Heart right ventricle (tissue), 16 donors: ENCODE measurements at places on chromosomes 4 and X. TPM values are rescaled to one million over a fixed set of nuclear protein-coding genes. Genes with fewer than 3 reads are reported as not detected.

DNA sequence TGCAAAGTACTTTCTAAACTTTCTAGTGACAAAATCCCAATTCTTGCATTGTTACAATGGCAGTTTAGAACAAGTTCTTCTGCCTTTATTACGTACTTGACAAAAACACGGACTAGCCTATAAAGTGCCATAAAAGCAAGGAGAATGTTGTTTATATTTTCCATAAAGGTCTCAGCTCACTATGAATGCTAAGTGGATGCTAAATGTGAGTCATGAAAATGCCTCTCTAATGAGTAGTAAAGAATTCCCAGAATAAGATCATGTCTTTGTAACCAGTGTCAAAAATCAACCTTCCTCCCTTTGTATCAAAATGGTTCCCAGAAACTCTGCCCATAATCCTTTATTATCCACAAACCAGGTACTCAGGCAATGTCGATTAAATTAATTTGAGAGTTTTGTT lies 539.8 kb upstream of the SLIT2 start:
- H3K36me3 ChIP-seq: no peaks in the 10 kb centered on the region
- no peaks in the 10 kb centered on the region for H3K4me1 ChIP-seq
- H3K4me3 ChIP-seq: no peak overlapping the region
- H3K27ac ChIP-seq: no peak overlapping the region
- no peaks in the 10 kb centered on the region for H3K27me3 ChIP-seq
- no peak for DNase-seq

- H3K36me3 ChIP-seq: no peaks in the 10 kb centered on the region
- no peak overlapping the region for H3K4me3 ChIP-seq
- no peaks in the 10 kb centered on the region for H3K4me1 ChIP-seq
- no peaks in the 10 kb centered on the region for H3K27me3 ChIP-seq
- no peak for DNase-seq
- no peak overlapping the region for H3K27ac ChIP-seq
Observed at GRCh38 chr4:47209833-47210232, 178.5 kb downstream of the GABRB1 start.

DNA sequence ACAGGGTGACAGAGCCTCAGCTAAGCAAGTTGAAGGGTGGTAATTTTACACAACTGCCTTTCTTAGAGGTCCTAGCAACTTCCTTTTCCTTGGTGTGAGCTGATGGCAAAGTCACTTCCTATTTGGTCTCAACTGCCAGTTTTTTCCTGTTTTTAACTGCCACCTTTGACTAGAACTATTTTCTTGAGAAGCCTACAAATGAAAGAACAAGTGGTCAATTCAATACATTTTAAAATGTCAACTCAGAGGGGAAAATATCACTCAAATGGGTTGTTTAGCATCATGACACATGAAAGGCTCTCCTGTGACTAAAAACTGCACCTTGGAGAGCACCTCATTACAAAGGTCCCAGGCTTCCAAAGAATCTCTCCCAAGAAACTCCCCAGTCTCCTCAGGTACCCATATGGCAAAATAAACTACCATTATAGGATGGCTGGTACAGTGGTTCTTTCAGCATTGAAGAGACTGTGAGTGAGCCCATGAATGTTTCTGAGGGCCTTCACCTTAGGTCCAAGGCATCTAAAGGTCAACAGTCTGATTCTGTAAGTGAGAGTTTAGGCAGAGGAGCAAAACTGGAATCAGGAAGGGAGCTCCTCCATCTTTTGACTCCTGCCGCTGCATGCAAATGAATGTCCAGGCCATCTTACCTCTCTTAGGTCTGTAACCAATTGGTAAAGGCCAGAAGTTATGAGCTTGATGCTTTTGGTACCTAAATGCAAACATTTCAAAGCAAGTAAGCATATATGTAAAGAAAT lies 5.5 kb upstream of the STK26 start:
- no peak overlapping the region for H3K4me3 ChIP-seq
- no peaks in the 10 kb centered on the region for H3K36me3 ChIP-seq
- no peaks in the 10 kb centered on the region for H3K4me1 ChIP-seq
- no peak overlapping the region for H3K27ac ChIP-seq
- no peak for DNase-seq

GRCh38 chr4:113907559-113907958 lies 71.9 kb downstream of the ARSJ start:
- H3K4me1 ChIP-seq: no peaks in the 10 kb centered on the region
- no peaks in the 10 kb centered on the region for H3K36me3 ChIP-seq
- H3K27me3 ChIP-seq: no peaks in the 10 kb centered on the region
- H3K4me3 ChIP-seq: no peak overlapping the region
- no peak for DNase-seq

DNA sequence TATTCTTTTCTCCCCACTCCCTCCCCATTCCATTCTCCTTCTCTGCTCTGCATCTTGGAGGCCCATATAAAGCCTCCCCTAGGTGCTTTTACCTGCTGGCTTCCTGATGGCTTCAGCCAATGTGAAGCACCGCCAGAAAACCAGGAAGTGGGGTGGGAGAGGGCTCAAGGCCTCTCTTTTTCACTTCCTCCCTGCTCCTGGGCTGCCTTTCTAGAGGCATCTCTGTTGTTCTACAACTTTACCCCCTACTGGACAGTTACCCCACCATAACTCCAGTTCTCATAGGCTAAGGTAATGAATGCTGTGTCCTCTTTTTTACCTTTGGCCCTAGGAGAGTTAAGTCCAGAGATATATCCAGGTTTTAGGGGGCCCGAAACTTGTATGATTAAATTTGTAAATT lies 62.4 kb upstream of the PPARGC1A start:
- no peaks in the 10 kb centered on the region for H3K36me3 ChIP-seq
- H3K27ac ChIP-seq: no peak overlapping the region
- H3K4me3 ChIP-seq: no peak overlapping the region
- H3K27me3 ChIP-seq: no peaks in the 10 kb centered on the region
- no peak for DNase-seq
- H3K4me1 ChIP-seq: no peaks in the 10 kb centered on the region

DNA sequence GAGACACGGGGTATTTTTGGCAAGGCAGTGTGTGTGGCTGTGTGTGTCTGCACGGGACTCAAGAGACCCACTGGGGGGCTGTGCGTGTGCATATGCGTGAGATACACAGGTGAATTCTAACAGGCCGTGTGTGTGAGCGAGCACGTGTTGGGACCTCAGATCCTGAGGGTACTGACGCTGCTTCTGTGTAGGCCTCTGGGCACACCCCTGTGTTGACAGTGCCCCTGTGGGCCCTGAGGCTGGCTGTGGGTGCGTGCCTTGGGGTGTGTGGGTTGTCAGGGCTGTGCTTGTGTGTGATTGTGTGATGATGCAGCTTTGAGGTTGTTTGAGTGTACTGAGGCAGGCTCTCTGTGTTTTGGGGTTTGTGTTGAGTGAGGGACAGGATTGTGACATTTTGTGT lies 13.9 kb downstream of the FOXP3 start:
- no peak overlapping the region for H3K27ac ChIP-seq
- no peak for DNase-seq
- H3K27me3 ChIP-seq: no peaks in the 10 kb centered on the region
- H3K4me3 ChIP-seq: no peak overlapping the region
- no peaks in the 10 kb centered on the region for H3K4me1 ChIP-seq

- H3K4me1 ChIP-seq: no peaks in the 10 kb centered on the region
- H3K36me3 ChIP-seq: no peaks in the 10 kb centered on the region
- no peak overlapping the region for H3K4me3 ChIP-seq
- no peak for DNase-seq
Observed at GRCh38 chrX:72621625-72622485, 49.2 kb upstream of the HDAC8 start.

DNA sequence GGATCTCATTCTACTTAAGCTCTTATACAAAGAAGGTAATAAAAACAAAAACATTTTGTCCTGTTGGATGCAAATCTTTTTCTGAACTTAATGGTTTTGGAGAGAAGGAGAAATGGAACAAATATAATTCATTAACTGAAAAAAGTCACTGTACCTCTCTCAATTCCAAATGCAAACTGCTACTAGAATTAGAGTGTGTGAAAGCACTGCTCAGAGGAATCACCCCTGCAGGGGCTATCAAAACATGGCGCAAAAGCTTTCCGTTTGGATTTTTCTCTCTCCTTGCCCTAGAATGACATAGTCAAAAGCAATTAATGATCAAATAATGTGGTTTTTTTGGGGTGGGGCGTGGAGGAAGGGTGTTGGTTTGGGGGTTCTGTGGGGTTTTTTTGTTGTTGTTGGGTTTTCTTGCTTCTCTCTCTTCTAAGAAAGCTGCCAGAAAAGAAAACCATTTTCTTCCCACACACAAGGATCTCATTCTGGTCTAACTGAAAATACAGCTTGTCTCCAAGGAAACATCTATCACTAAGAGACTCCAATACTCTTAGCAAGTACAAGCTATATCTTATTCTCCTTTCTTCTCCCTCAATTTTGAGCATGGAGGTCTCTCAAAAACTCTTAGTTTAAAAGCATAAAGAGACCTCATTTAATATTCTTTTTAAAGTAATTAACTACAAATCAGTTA lies 41.6 kb downstream of the USP46 start:
- H3K4me3 ChIP-seq: no peak overlapping the region
- H3K27ac ChIP-seq: no peak overlapping the region
- H3K4me1 ChIP-seq: peaks cover 4% of the 10 kb centered on the region
- peaks cover 10% of the 10 kb centered on the region for H3K36me3 ChIP-seq

DNA sequence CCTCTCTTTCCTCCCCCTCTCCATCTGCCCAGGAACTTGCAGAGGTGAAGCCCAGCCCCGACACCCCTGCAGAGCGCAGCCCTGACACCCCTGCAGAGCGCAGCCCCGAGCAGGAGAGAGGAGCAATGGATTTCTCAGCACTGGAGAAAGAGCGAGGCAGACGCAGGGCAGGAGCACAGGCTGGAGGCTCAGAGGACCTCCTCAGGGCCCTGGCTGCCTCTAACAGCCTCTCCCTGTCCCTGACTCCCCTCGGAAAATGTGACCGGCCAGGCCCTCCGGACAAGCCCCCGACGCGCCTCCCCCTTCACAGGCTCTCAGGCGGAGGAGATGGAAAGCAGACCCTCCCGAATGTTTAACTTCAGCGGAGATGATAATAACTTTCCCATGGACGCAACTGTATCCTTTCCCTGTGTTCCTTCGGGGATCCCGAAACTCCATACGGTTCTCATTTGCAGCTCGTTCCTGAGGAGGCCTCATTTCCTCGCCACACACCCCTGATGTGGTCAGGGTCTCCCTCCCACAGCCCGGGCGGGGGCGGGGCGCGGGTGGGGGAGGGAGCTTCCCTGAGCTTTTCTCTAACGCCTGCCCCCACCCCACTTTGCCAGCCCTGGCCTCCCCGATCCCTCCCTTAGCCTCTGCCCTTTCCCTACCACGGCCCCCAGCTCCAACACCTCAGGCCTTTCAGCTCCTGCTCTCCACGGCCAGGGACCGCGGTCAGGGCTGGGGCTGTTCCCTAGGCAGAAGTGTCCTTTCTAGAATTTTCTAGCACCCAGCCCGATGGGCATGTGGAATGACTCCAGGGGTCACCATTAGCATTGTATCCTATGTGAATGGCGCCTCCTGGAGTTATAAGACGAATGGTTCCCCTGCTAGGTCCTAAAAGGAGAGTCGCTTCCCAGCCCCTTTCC lies 201.1 kb upstream of the BCOR start:
- H3K27ac ChIP-seq: no peak overlapping the region
- no peak overlapping the region for H3K4me3 ChIP-seq
- H3K4me1 ChIP-seq: no peaks in the 10 kb centered on the region
- no peaks in the 10 kb centered on the region for H3K36me3 ChIP-seq
- no peak for DNase-seq

- H3K4me3 ChIP-seq: no peak overlapping the region
- no peaks in the 10 kb centered on the region for H3K36me3 ChIP-seq
- no peaks in the 10 kb centered on the region for H3K4me1 ChIP-seq
- no peak overlapping the region for H3K27ac ChIP-seq
- DNase-seq: no peak
Observed at GRCh38 chrX:38172596-38172995, 48.1 kb downstream of the SRPX start.

- no peak overlapping the region for H3K27ac ChIP-seq
- H3K27me3 ChIP-seq: peaks cover 40% of the 10 kb centered on the region
- no peak for DNase-seq
- no peaks in the 10 kb centered on the region for H3K4me1 ChIP-seq
- no peak overlapping the region for H3K4me3 ChIP-seq
Observed at GRCh38 chr4:75881476-75881875, 20.8 kb downstream of the PPEF2 start.

DNA sequence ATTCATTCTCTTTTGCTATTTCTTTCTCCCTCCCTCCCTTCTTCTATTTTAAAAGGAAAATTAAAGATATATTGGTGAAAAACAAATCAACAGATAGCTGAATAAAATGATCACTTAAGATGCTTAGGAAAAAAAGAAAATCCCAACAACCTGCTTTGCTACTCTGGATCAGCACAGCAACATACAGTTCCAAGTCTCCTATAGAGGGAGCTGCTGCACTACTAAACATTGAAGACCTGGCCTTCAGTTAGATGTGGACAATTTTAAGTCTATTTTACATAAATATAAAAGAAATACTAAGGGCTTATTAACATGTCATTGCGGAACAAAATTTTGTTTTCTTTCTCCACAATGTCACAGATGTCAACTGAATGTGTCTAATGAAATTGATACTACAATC lies 226.4 kb downstream of the MAGEB5 start:
- no peak for DNase-seq
- H3K27ac ChIP-seq: no peak overlapping the region
- H3K4me3 ChIP-seq: no peak overlapping the region
- H3K27me3 ChIP-seq: no peaks in the 10 kb centered on the region
- H3K36me3 ChIP-seq: no peaks in the 10 kb centered on the region

PF4V1 gene
- not detected for polyA plus RNA-seq

AWAT2 gene
- not detected for polyA plus RNA-seq

PCYT1B gene
- 0.07 TPM for polyA plus RNA-seq
